ENCODE measurements at places on chromosomes 4 and X. TPM values are rescaled to one million over a fixed set of nuclear protein-coding genes. Genes with fewer than 3 reads are reported as not detected.

- no peak for DNase-seq
Observed at GRCh38 chrX:95318882-95319281, 1365.8 kb upstream of the DIAPH2 start.

- DNase-seq, result no peak
Observed at GRCh38 chr4:156824451-156825060, 147.0 kb downstream of the PDGFC start.

- no peak for DNase-seq
Observed at GRCh38 chr4:140037353-140038030, 116.5 kb downstream of the MAML3 start.

GRCh38 chr4:68372588-68372987 is 22.7 kb upstream of the YTHDC1 start:
- no peak for DNase-seq

DNA sequence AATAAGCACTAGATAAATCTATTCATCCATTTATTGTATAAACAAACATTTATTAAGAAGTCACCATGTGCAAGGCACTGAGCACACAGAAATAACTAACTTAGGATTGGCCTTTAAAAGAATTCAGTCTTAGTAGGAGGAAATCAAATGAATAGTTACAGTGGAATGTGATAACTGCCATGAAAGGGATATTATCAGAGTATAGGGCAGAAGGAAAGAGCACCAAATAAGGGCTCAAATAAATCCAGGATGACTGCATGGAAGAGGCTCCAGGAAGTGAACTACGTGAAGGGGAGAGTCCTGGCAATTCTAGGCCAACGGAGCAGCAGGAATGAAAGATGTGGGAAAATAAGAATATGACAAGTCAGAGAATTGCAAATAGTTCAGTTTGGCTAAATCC is 406.0 kb downstream of the INPP4B start:
- no peak for DNase-seq

DNA sequence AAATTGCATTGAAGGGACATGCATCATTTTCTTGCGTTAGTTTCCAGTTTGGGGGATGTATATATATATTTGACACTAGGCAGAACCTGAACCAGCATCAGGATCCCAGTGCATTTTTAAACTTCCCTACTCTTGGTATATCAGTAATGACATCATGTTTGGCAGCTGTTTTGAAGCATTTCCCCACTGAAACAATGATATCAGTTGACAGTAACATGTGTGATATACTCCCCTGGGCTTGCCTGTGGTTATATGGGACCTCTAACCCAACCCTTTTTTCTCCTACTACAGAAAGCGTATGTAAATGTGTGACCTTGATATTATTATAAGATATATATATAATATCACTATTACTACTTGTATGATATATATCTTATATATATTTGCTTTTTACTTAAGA is 225.9 kb upstream of the CASK start:
- no peak for DNase-seq

GRCh38 chrX:30181353-30181752 is 34.0 kb upstream of the MAGEB2 start:
- DNase-seq, result no peak

DNA sequence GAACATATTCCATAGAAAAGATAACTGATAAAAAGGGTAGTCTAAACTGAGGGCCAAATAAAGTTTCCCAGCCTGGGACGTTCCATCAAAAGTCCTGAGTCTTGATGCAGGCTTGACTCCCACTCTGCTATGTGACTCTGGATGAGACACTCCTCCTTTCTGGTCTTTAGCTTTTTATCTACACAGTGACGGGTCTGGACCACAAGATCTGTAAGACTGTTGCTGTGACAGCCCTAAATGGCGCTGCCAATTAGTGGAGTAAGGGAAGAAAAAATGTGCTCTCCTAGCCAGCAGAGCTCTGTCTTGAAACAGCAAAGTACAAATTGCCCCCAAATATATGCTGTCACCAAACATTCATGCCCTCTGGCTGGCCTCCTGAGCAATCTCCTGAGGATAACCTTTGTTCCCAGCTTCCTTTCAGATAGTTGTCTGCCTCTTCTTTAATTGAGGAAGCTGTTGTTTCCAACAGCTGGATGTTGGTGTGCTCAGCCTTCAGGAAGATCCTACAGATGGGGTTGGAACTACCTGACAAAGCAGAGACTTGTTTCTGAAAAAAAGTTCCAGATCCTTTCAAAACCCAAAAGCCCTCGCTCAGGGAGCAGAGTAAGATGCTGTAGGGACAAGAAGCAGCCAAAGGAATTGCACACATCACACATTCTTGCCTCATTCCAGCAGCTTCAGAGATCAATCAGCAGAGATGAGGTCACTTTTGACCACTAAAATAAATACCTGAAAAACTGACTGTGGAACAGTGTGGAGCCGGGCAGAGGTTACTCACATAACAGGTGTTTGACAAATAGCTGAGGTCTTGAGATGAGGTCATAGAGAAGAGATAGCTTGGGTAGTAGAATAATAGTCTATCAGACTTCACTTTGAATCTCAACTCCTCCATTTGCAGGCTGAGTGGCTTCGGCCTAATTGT is 383.4 kb upstream of the FGF13 start:
- no peak for DNase-seq

DNA sequence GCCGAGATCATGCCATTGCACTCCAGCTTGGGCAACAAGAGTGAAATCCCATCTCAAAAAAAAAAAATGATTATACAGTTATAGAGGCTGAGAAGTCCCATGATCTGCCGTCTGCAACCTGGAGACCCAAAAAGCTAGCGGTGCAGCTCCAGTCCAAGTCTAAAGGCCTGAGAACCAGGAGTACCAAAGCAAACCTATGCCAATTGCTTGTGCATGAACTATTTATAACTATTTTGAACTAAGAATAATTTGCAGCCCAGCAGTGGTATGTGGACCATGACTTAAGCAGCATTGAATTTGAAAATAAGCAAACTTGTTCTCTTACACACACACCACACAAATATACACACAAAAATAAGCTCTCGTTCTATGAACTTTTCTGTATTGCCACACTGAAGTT is 51.8 kb downstream of the TASL start:
- no peak for DNase-seq

GRCh38 chr4:143514497-143514896 is 995 bp downstream of the SMARCA5 start:
- DNase-seq, result peak; percentile 41

GRCh38 chrX:67094061-67094460 is 449.8 kb upstream of the AR start:
- DNase-seq, result no peak

- no peak for DNase-seq
Observed at GRCh38 chrX:11472879-11473278, 179.7 kb downstream of the AMELX start.

DNA sequence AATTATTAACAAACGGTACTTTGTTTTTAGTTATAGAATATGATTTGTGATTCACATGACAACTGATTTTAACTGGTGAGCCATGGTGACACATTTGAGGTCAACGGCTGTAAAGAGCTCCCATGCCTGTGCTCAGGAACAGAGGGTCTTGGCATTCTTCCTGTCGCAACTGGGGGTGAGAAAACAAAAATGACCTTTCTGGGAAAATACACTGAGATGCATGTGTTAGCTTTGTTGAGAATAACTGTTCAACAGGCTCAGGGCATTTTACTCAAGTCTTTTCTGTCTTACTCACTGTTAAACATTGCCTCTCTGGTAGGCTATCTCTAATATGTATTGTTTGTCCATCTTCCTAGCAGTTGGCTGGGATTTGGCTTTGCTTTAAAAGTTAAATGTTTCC is 57.1 kb upstream of the HPGD start:
- no peak for DNase-seq

GRCh38 chrX:29555465-29556091 is 659.8 kb upstream of the MAGEB2 start:
- no peak for DNase-seq

- no peak for DNase-seq
Observed at GRCh38 chrX:136825771-136826170, 45.0 kb upstream of the ARHGEF6 start.

GRCh38 chrX:2863646-2864045 is 34.9 kb downstream of the GYG2 start:
- DNase-seq, result no peak

DNA sequence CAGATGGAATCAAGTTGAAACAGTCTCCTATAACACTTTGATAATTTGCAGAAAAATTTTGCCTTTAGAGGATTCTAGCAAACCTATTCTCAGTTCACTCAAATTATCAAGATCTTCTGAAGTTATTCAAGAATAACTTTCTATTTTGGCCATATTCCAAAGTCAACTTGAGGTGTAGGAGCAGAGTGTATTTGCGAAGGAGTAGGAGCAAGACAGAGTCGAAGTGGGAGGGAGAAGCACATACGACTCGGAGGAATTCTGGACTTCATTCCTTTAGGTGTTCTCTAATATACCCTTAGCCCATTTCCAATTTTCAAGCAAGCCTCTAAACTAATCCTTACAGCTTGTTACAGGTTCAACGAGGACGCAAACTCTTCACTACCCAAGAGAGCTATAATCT is 252.9 kb downstream of the GPM6A start:
- DNase-seq, result no peak

Gene MGAT4D
- not detected for total RNA-seq

Gene AMTN
- total RNA-seq, result not detected

Gene SMIM10
- not detected for total RNA-seq

Gene RNF150
- total RNA-seq, result 7.9 TPM

Gene ARHGAP36
- not detected for total RNA-seq
